ENCODE measurements at places on chromosomes 5 and 9.

DNA sequence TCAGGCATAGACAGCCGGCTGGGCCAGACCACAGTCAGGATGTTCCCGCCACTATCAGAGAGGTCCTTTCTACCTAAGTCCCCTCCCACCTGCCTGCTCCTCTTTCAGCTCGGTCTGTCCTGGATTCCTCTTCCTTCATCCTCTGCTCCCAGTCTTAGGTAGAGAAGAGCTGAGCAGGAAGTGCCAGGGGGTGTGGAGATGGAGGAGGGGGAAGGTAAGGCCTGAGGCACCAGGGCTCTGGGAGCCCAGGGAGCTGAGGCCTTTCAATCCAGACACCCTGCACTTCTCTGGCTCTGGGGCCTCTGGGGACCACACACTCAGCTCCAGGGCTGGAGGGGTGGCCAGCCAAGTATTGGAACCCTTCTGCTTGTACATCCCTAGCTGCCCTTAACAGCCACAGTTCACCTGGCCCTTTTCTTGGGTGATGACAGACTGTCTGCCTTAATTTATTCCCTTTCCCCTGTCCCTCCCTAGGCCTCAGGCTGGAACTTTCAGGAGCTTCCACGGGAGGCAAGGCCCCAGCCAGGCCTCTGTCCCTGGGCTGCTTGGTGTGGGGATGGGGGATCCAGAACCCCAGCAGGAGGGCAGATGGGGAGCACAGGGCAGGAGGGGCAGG is 15.6 kb downstream of the IRF1 start:
- DNase-seq: no peak

DNA sequence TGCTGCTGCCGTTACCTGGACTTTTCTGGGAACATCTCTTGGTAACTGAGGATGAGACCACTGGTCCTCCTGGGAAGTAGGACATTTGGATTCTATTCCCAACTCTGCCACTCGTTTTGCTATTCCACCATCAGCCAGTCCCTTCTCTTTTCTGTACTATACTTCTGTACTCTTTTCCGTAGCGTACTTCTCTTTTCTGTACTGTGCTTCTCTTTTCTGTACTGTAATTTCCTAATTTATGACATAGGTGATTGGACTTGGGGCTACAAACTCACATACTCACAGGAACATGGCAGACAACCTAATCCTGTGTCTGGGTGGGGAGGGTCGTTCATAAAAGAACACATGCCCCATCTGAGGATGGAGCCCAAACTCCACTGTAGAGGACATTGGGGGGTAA is 335.3 kb upstream of the PANK3 start:
- no peak for DNase-seq

DNA sequence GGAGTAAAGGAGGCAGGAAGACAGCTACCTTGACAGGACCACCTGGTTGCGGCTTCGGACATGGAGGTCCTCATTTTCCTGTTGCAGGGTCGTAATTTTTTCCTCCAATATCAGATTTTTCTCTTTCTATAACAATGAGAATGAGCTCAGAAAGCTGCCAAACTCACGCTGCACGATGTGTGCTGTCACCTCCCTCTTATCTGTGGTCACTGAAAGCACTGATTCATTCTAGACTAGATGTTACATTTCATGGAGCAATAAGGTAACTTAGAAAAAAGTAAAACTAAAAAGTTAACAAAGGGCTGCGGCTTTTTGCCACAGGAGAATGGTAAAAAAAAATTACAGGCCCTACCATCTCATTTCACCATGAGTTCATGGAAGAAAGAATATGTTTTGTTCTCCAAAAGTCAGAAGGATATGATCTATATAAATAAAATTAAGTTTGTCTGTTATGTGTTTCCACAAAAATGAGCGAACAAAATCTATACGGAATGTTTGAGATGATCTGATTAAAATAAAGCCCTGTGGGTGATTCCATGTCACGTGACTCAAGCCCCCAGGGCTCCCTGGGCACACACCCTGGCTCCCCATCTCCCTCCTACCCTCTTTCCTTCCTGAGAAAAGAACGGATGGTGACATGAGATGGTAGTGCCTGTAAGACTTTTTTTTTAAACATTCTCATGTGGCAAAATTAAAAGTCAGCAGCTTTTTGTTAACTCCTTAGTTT is 26.9 kb upstream of the ANXA6 start:
- DNase-seq: no peak

GRCh38 chr5:51389577-51390463 is 6.6 kb downstream of the ISL1 start:
- no peak for DNase-seq

DNA sequence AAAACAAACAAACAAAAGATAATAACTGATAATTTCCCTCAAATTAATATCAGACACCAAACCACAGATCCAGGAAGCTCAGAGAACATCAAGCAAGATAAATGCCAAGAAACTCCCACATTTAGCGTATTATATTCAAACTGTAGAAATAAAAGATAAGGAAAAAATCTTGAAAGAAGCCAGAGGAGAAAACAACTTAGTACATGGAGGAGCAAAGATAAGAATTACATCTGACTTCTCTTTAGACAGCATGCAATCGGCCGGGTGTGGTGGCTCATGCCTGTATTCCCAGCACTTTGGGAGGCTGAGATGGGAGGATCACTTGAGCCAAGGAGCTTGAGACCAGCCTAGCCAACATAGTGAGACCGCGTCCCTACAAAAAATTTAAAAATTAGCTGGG is 17.2 kb upstream of the MLANA start:
- DNase-seq: no peak

Data from germinal center (tissue), 1 donor.